Fibroblast of the aortic adventitia (primary cell): ENCODE measurements at places on chromosomes 5 and 9.
A peak's percentile ranks its signal among the peaks of the same experiment; 100 is the strongest.

DNA sequence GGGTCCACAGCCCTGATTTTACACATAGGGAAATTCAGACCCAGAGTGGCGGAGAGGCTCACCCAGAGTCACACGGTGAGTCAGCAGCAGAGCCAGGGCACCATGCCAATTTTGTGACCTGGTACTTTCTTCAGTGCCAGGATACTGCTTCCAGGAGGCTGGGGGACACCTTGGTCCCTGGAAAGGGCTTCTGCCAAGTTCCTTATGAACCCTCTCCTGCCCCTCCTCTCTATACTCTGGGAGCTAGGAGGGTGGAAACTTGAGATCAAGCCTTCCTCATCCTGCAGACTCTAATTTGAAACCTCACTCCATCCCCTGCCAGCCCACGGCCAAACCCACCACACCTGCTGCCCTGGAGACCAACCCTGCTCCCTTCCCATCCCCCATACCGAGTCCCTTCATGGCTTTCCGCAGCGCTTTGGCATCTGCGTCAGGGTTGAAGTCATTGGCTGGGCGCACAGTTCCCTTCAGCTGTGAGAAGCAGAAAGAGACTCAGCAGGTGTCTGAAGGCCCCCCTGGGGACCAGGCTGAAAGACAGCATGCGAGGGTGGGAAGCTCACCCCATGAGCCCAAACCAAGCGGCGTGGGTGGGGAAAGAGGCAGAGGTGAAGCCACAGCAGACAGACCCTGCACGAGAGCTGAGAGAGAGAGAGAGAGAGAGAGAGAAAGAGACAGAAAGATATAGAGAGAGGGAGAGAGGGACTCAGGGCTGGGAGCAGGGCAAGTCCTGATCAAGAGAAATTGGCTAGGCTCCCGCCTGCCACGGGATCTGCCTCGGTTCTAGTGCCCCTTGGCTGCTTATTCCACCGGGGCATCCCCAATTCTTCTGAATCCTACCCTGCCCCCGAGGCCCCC lies 33.5 kb downstream of the ANXA6 start:
- no peak for DNase-seq

- DNase-seq, result no peak
Measured at GRCh38 chr5:14252793-14253192, 109.7 kb downstream of the TRIO start.

- DNase-seq, result no peak
Measured at GRCh38 chr9:36822201-36822600, 211.9 kb downstream of the PAX5 start.

GRCh38 chr5:89435347-89435746 lies 552.4 kb upstream of the MEF2C start:
- DNase-seq, result no peak

GRCh38 chr9:35746583-35746982 lies 2.4 kb downstream of the GBA2 start:
- peak; percentile 42 for DNase-seq

- DNase-seq, result peak; percentile 51
Measured at GRCh38 chr9:94864196-94864595, 137.7 kb downstream of the AOPEP start.

DNA sequence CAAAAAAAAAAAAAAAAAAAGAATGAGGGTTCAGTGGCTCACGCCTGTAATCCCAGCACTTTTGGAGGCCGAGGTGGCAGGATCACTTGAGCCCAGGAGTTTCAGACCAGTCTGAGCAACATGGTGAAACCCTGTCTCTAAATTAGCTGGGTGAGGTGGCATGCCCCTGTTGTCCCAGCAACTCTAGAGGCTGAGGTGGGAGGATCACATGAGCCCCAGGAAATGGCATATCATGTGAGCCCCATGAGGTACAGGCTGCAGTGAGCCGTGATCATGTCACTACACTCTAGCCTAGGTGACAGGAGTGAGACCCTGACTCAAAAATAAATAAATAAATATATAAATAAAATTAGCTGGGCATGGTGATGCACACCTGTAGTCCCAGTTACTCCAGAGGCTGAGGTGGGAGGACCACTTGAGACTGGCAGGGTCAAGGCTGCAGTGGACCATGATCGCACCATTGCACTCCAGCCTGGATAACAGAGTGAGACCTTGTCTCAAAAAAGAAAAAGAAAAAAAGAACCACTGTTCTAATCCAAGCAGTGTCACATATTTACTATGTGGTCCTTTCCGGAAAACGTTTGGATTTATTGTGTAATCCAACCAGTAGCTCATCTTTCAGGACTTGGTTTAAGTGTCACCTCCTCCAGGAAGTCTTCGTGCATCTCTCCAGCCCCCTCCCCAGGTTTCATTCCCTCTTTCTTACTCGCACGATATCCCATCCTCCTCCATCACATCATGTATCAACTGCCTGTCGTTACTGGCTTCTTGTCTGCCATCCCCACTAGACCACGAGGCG lies 12.3 kb upstream of the SPOUT1 start:
- no peak for DNase-seq

DNA sequence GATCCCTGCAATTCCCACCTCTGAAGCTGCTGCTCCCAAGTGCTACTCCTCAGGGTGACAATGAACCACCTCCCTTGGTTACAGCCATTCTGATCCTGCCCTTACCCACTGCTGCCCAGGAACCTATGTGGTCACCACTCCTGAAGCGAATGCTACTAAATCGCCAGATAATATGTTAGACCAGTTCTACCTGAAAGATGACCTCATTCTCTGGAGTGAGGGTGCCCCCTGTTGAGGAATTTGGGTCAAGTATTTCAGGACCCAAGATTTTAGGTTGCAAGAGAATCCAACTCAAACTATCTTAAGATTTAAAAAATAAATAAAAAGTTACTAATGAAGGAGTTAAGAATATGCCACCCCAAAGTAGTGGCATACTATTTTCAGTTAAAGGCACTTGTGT lies 5.8 kb upstream of the SNAPC3 start:
- peak; percentile 68 for DNase-seq

- DNase-seq, result no peak
Measured at GRCh38 chr5:131416729-131417128, 152.9 kb downstream of the CDC42SE2 start.

DNA sequence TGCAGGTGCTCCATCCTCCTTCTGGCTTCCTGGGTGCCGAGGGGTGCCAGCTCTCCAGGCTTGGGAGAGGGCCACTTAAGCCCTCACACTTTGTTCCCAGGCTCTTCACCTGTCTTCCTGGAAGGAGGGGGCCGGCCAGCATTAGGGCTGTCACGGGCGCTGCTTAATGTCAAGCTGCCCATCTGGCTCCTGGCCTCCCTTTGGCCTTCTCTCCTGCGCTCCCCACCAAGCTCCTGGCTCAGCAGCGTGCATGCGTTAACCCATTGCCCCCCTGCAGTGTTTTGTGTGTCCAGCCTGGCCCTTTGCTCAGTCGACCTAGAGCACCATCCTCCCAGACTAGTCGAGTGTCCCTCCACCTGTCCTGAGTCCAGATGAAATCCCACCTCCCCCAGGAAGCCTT lies 21.3 kb downstream of the NTNG2 start:
- DNase-seq, result no peak

GRCh38 chr5:40606077-40606765 lies 73.5 kb upstream of the PTGER4 start:
- no peak for DNase-seq

DNA sequence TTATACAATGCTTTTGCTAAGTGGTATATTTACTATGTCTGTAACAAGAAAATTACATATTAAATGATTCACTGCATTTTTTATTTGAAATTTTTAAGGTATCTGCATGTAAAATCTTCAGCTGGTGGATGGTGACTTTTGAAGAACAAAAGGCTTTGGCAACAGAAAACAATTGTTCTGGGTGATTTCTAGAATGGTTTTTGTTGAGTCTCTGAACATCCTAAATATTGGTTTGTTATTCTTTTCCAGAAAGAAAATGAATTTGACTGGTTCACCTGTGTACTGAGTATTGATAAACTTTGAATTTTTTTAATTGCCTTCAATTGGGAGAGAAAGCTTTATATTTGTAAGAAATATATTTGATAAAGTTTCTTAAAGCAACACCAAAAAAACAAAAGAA lies 35.2 kb downstream of the ERAP1 start:
- DNase-seq, result no peak

DNA sequence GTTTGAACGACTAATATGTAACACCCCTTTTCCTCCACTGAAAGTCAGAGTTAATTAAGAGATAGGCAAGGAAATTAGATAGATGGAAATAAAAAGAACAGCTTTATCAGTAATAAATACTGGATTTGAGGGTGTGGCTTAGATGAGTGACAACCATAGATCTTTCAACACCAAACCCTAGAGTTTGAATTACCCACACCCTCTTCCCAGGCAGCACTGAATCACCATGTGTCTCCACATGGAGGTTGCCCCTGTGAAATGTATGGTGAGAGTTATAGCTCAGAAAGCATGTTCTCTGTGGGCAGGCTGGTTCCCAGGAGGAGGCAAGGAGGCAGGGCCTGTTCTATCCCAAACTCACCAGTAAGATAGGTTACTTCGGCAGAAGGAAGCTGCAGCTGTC lies 69.7 kb downstream of the TMEM174 start:
- DNase-seq, result no peak

DNA sequence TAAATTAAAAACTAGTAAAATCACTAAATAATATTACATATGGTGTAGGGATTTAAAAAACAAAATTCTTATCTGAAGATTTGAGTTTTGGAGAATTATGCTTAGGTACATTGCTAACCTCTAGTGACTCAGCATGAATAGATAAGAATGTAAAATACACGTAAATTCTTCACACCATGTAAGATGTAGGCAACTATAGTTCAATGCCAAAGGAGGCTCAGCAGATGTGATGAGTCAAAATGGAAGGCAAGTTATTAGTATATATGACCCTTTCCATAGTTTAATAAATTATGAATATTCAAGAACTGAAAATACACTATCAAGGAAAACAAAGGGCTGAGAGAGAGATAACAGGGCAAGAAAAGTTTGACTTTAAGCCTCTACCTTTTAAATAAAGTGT lies 79.0 kb downstream of the MRPS30 start:
- DNase-seq, result no peak

DNA sequence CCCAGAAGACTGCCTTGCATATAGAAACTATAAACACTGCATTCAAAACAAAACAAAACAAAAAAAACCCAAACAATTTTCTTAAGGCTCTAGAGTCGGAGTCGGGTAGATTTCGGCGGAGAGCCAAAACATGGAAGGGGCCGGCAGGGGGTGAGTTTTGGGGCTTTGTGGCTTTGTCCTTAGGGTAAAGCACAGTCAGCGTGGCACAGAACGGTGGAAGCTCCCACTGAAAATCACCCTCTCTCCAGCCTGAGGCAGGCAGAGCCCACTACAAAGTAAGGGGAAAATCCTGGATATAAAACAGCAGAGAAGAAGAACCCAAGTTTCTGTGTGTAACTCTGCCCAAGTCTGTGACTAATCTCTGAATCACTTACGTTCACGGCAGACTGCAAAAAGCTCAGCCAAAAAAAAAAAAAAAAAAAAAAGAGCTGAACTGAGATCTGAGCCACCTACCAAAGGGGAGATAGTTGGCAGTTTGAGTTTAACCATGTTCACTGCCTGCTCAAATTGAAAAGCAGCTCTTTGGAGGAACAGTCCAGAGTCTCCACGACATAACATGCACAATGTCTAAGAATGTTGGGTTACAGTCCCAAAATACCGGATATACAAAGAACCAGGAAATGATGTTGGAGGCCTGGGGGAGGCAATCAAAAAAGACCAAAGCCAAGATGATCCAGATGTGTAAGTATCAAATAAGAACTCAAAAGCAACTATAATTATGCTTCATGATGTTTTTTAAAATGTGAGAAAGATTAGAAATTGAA lies 26.6 kb upstream of the OR2K2 start:
- peak; percentile 95 for DNase-seq

DNA sequence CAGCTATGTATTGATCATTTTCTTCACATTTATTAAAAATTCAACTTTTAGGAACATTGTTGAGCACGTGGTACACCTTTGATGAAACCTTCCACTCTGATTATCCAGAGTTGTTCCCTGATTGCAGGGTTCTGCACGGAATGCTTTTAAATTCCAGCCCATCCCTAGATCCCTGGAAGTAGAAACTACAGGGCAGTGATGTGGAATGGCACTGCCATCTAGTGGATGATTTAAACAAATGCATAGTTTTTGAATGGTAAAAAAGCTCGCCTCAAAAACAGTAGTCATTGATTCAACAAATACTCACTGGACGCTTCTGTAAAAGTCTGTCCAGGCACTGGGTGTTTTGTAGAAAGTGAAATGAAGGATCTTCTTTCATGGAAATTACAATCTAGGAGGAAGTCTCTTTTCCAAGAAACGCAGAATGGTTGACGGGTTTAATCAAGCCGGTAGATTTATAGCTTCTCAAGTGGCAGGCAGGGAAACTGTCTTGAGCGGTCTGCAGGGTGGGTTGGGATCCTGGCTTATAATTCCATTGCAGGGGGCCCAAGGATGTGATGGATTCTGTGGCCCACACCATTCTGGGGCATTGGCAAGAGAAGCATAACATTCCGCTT lies 118.4 kb downstream of the ARHGAP26 start:
- DNase-seq, result peak; percentile 82

GRCh38 chr5:154196955-154197652 lies 6.6 kb downstream of the GALNT10 start:
- peak; percentile 80 for DNase-seq

- DNase-seq, result no peak
Measured at GRCh38 chr9:125784286-125785049, 37.3 kb downstream of the PBX3 start.

- no peak for DNase-seq
Measured at GRCh38 chr9:11735391-11735790, 957.8 kb upstream of the TYRP1 start.

GRCh38 chr9:131409458-131409992 lies 15.6 kb downstream of the PRRC2B start:
- DNase-seq, result no peak

DNA sequence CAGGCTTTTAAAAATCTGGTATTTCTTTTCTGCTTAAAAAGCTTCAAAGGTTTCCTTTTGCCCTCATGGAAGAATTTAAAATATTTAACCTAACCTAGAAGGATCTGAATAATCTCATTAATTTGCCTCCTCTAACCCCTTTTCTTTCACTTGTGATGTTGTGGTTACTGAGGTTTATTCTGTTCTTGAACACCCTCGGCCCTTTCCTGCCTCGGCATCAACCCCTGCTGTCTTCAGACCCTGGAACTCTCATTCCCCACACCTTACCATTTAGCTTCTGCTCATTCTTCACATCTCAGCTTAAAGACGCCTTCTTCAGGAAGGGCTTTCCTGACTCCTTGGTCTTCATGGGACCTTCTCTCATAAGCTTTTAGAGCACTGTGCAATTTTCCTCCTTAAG lies 131.4 kb upstream of the MAN2A1 start:
- DNase-seq, result no peak

GRCh38 chr5:173123416-173123815 lies 20.9 kb upstream of the BNIP1 start:
- DNase-seq, result peak; percentile 50

- peak; percentile 99 for DNase-seq
Measured at GRCh38 chr9:121326130-121326838, 43.8 kb downstream of the STOM start.

GRCh38 chr5:152329761-152330283 lies 75.3 kb downstream of the NMUR2 start:
- DNase-seq, result no peak
